HepG2 (cell line): ENCODE measurements at places on chromosomes 16 and 17.

DNA sequence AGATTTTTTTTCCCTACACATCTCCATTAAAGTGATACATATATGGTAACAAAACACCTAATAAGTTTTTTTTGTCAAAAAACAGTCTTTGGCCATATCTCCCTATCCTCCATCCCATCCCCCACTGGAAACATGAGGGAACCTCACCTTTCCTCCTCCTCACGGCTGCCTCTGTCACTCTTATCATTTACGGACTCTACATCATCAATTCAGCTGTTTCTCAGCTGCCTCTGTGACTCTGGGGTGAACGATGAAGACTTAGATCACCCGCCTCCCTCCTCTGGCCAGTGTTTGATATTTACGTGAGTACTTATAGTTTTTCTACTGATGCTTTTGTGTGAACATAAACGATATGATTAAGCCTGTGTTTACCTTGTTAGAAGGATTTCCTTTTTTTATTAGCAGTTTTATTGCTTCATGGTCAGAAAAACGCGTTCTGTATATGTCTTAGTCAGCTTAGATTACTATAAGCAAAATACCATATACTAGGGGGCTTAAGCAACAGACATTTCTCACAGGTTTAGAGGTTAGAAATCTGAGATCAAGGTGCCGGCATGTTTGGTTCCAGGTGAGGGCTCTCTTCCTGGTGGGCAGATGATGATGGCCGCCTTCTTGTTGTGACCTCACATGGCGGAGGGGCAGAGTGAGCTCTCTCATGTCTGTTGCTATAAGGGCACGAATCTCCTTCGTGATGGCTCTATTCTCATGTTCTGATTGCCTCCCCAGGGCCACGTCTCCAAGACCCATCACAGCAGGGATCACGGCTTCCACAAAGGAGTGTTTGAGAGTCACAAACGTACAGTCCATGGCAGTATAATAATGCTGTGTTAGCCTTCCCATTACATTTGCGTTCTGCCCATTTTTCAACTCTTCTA lies 32.1 kb downstream of the DNAH17 start:
- DNase-seq: no peak

GRCh38 chr17:39921323-39921722 lies 2.9 kb upstream of the GSDMB start:
- DNase-seq: no peak

DNA sequence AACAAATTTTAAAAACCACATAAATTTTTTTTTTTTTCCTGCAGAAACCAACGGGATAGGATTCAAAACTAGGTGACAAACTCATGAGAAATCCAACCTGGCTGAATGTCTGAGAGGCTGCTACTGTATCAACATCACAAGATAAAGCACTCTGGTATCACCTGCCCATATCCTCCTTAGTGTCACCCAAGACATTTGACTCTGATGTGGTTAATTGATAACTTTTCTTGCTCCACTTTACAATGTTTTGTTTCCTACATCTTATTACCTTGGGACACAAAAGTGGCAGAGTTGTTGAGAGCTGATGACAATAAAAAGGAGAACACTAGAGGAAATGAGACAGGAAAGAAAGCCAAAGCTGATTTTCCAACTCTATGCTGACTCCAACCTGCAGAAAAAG lies 4.0 kb upstream of the FBXL20 start:
- DNase-seq: no peak

DNA sequence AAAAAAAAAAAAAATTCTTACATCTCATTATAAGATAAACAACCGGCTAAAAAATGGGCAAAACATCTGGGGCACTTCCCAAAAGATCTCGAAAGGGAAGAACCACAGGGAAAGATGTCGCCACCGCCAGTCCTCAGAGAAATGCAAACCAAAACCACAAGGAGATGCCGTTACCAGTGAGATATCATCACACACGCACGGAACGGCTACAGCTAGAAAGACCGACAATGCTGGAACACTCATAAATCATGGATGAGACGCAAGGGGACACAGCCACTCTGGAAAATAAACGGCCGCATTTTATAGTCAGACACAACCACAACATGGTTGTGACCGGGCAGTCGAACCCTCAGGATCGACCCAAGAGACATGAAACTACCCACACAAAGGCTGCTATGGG lies 24.5 kb downstream of the WDR45B start:
- DNase-seq: no peak

- DNase-seq: no peak
Observed at GRCh38 chr17:81066072-81066471, 31.1 kb downstream of the BAIAP2 start.

DNA sequence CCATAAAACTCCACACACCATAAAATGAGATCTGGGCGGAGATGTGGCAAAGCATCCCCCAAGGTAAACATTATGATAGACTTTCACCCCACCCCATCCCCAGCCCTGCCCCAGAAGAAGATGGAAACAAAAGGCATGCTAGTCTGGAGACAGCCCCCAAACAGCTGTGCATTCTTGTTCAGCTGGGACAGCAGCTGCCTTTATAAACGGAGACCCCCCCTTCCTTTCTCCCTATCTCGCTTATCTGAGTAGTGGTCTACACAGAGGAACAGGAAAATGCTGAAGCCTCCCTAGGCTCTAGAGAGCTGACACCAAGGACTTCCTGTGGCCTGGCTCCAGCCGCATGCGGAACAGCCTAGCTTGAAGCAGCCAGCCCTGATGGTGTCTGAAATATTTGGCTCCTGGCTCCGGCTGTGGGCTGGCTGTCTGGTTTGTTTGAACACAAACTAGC lies 190.3 kb upstream of the ANKFN1 start:
- no peak for DNase-seq

DNA sequence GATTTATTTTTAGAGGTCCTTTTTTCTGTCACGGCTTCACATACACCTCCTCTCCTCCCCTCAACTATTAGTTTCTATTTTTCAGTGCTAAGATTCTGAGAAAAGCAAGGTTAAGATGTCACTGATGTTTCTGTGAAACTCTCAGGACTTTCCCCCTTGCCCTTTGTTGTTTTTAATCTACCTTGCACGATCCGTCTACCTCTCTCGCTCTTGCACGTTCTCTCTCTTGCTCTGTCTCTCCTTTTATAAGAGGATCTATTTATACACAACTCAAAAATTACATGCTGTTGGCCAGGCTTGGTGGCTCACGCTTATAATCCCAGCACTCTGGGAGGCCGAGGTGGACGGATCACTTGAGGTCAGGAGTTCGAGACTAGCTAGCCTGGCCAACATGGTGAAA lies 43.6 kb downstream of the RPA1 start:
- no peak for DNase-seq

DNA sequence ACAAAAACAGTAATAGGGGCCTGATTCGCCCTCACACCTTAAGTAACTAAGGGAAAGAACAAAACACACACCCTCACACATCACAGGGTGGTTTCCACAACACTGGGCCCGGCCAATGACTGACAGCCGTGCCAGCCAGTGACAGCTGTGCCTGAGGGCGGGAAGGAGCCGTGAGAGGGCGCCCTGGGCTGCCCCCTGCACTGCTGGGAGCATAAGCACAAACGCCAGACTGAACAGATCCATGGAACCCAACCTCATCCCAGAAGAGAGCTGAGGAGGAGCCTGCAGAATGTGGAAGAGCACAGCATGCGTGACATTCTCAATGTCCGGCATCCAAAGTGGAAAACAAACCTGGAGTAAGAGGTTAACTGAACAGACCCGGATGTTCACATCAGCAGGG lies 16.0 kb downstream of the CSNK1D start:
- no peak for DNase-seq

- DNase-seq: no peak
Observed at GRCh38 chr17:4318186-4318585, 48.3 kb downstream of the UBE2G1 start.

DNA sequence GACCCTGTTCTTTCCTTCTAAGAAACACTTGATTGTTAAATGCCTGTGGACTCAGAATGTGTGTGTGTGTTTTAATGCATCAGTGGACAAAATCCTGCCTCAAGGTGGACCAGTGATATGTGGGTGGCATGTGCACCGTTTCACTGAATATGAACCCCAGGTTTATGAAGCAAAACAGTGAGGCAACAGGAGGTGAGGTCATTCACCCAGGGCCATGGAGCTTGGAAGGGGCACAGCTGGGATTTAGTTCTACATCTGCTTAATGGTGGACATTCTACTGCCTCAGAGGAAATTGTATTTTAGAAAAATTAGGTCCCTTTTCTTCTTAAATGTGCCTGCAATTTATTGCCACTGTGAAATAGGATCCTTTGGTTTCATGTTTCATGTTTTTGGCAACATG lies 549.5 kb upstream of the EEF2KMT start:
- DNase-seq: no peak

GRCh38 chr16:3641801-3642396 lies 12.6 kb upstream of the DNASE1 start:
- no peak for DNase-seq

DNA sequence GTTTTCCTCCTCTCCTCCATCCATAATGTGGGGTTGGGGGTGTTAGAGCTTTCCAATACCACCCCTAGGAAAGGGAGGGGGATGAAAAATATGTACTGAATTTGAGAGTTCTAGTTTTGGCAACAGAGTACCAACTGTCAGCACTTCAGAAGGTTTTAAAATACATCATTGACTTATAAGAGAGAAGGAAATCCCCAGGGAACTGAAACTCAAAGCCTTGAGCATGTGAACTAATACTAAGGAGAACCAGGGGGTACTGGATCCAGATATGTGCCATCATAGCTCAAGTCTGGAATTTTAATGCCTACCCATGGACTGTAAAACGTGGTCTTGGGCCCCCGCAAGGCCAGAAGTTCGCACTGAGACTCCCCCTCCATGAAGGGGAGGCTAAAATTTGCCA lies 15.8 kb downstream of the CACNG5 start:
- DNase-seq: no peak

- DNase-seq: no peak
Observed at GRCh38 chr17:27993723-27994310, 48.7 kb upstream of the NLK start.

- peak; percentile 86 for DNase-seq
Observed at GRCh38 chr17:2398655-2399571, 1.9 kb downstream of the MNT start.

DNA sequence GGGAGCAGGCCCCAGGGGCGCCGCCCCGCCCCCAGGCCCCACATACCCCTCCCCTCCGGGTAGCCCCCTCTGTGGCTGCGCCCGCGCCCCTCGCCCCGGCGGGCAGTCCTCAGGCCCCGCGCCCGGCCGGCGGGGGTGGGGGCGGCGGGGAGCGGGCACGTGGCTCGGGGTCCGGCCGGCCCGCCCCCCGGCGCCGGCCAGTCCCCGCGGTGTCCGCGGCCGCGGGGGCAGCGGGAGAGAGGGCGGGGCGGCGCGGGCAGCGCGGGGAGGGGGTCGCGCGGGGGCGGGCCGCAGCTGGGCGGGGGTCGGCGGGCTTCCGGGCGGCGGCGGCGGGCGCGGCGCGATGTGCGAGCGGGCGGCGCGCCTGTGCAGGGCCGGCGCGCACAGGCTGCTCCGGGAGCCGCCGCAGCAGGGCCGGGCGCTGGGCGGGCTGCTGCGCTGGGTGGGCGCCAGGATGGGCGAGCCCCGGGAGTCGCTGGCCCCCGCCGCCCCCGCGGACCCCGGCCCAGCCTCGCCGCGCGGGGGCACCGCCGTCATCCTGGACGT lies 335 bp downstream of the NECAB2 start:
- no peak for DNase-seq

- DNase-seq: no peak
Observed at GRCh38 chr17:4119299-4119698, 23.5 kb downstream of the ZZEF1 start.

DNA sequence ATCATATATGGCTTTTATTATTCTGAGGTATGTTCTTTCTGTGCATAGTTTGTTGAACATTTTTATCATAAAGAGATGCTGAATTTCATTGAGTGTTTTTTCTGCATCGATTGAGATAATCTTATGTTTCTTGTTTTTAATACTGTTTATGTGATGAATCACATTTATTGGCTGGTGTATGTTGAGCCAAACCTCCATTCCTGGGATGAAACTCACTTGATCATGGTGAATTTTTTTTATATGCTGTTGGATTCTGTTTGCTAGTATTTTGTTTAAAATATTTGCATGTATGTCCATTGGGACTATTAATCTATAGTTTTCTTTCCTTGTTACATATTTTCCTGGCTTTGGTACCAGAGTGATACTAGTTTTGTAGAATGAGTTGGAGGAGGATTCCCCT lies 500.2 kb downstream of the CDH11 start:
- no peak for DNase-seq

DNA sequence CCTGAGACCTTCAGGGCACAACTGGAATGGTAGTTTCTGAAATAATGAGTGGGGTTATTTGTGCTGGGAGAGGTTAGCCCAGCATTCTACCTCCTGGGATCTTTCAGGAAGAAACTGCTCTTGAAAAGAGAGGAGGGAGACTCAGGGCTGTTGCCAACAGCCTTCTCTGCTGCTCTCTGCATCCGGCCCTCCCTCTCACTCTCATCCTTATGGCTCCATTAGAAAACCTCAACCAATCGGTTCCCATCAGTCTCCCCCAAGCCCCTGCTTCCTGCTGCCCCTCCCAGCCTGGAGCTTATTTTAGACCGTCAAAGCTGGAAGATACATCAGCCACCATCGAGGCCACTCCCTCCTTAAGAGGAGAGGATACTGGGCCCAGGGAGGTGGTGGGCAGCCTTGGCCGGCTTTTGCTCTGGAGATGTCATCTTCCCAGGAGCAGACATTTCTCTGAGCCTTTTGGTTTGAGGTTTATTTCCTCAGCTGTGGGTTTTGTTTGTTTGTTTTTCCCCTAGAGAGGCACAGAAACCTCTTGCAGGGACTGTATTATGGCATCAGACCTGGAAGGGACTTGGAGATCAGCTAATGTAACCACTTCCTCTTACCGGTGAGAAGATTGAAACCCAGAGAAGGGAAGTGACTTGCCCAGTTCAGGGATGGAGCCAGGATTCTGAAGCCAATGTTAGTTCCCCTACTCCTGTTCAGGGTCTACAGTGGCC lies 2.7 kb downstream of the MPRIP start:
- no peak for DNase-seq

GRCh38 chr17:43217614-43218087 lies 6.0 kb downstream of the TMEM106A start:
- no peak for DNase-seq

GRCh38 chr16:19068237-19068815 lies 912 bp downstream of the COQ7 start:
- DNase-seq: no peak

DNA sequence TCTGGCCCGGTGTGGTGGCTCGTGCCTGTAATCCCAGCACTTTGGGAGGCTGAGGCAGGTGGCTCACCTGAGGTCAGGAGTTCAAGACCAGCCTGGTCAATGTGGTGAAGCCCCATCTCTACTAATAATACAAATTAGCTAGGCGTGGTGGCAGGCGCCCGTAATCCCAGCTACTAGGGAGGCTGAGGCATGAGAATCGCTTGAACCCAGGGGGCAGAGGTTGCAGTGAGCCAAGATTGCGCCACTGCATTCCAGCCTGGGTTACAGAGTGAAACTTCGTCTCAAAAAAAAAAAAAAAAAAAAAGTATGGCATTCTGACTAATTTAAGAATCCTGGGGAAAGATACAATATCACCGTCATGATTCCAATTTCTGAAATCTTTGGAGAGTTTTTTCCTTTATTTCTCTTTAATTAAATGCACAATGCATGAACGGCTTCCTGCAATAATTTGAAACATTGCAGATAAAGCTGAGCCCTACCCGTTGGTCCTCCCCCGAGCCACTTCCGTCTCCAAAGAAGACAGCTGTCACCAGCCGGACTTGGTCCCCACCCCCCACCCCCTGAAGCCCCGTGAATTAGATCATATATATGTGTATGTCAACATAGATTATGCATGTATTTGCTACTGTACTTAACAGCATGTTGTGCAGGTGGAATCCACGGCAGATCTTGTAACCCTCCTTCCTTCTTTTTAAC lies 142.6 kb upstream of the PLCG2 start:
- no peak for DNase-seq

- no peak for DNase-seq
Observed at GRCh38 chr16:20873331-20873730, 26.8 kb downstream of the DCUN1D3 start.

GRCh38 chr17:35569405-35569804 lies 8.8 kb upstream of the SLFN14 start:
- no peak for DNase-seq
